T-helper 2 cell (primary cell): ENCODE measurements at places on chromosomes 4 and X.

DNA sequence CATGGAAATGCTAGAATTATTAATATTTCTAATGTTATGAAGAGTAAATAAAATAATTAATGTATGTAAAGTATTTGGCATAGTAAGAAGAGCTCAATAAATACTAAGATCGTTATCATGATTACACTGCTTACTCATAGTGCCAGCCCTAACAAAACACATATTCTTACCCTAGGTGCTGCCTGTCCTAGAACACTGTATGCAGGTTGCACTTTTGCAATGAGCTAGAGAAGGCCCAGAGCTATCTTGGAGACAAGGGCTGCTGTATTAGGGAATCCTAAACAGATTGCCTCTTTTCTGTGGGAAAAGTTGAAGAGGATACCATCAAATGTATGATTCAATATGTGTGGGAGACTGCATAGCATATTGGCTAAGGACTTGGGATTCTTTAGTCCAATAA is 48.0 kb upstream of the TMEM164 start:
- DNase-seq: no peak

- peak; percentile 39 for DNase-seq
These were observed 650.8 kb upstream of the DIPK2B start for GRCh38 chrX:45851434-45851991.

- DNase-seq: no peak
These were observed 331.1 kb downstream of the GPAT3 start for GRCh38 chr4:83866834-83867621.

- DNase-seq: no peak
These were observed 191.0 kb upstream of the EMCN start for GRCh38 chr4:100708776-100709175.

- no peak for DNase-seq
These were observed 319 bp upstream of the MAGEH1 start for GRCh38 chrX:55451626-55451989.

- no peak for DNase-seq
These were observed 56.3 kb upstream of the LCORL start for GRCh38 chr4:18077808-18078207.

GRCh38 chr4:84258905-84259830 is 239.9 kb downstream of the NKX6-1 start:
- DNase-seq: no peak

GRCh38 chrX:54785901-54786300 is 12.2 kb downstream of the ITIH6 start:
- no peak for DNase-seq

DNA sequence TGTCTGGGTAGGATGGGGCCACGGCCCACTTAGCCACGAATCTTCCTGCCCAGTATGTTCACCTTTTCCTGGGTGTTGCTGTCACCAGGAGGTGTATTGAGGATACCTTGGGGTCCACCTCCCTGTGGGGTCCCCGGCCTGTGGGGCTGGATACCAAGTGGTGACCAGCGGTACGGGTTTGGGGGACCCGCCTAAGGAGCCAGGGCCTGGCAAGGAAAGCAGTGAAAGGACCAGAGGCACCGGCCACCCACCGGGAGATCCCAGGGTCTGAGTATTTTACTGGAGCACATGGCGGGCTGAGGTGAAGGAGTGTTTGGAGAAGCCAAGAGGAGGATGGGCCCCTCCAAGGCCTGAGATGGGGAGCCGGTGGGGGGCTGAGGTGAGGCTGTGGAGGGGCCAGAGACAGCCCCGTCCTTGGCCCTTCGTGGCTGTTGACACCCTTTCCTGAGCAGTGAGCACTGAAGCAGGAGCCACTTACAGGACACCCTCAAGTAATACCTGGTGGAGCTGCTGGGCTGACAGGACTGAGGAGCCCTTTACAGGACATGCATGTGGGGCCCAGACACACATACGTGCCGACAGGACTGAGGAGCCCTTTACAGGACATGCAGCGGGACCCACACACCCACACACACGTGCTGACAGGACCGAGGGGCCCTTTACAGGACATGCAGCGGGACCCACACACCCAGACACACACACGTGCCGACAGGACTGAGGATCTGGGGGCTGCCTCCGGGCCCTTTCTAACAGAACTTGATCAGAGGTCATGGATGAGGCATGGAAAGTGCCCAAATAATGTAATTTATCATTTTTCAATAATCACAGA is 38.4 kb downstream of the TMEM271 start:
- DNase-seq: no peak

DNA sequence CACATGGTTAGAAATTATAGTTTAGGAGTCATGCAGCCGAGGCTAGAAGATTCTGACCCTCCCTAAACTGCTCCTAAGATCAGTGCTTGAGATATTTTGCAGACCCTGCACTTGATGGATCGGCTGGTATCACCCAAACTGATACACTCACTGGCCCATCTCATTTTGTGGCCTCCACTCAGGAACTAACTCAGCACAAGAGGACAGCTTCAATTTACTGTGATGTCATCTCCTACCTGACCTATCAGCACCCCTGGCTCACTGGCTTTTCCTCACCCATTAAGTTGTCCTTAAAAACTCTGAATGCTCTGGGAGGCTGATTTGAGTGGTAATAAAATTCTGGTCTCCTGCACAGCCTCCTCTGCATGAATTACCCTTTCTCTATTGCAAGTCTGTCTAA is 450.9 kb downstream of the PCDH10 start:
- no peak for DNase-seq

GRCh38 chrX:155065035-155065734 is 5.8 kb downstream of the CMC4 start:
- no peak for DNase-seq

DNA sequence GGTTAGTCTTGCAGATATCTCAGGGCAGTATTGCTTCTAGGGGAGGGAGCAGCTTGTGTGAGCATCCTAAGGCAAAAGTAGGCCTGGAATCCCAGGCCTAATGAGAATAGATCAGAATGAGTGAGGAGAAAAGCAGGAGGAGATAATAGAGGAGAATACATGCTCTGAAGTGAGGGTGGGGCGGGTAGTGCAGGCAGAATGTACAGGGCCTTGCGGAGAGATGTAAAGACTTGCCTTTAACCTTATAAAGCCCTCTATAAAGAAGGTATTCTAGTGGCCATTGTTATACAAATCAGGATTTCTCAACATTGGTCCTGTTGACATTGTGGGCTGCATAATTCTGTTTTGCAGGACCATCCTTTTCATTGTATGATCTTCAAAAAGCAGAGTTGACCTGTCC is 855.3 kb downstream of the PCDH7 start:
- DNase-seq: no peak
